Activated T-cell treated with anti-CD3 and anti-CD28 coated beads, Interleukin-2, amount 50 U/mL, for 72 hours (primary cell): ENCODE measurements at places on chromosomes 16 and 17. TPM values are rescaled to one million over a fixed set of nuclear protein-coding genes. Genes with fewer than 3 reads are reported as not detected.

CD300C gene
- 0.16 TPM for total RNA-seq

MYO1D gene
- 22.6 TPM for total RNA-seq

WNK4 gene
- 1.1 TPM for total RNA-seq

KIAA0753 gene
- total RNA-seq, result 14.0 TPM

SPATA22 gene
- 0.37 TPM for total RNA-seq

PRSS33 gene
- 0.46 TPM for total RNA-seq

HASPIN gene
- total RNA-seq, result 25.7 TPM

ABCA6 gene
- 0.37 TPM for total RNA-seq
